ENCODE measurements at places on chromosomes 11 and 22. TPM values are rescaled to one million over a fixed set of nuclear protein-coding genes. Genes with fewer than 3 reads are reported as not detected.

The SLC17A6 gene
- total RNA-seq = 11.8 TPM

GRCh38 chr11:6404342-6405051, 14.2 kb downstream of the SMPD1 start:
- DNase-seq = peak; percentile 57

The OR51B5 gene
- 0.82 TPM for total RNA-seq

DNA sequence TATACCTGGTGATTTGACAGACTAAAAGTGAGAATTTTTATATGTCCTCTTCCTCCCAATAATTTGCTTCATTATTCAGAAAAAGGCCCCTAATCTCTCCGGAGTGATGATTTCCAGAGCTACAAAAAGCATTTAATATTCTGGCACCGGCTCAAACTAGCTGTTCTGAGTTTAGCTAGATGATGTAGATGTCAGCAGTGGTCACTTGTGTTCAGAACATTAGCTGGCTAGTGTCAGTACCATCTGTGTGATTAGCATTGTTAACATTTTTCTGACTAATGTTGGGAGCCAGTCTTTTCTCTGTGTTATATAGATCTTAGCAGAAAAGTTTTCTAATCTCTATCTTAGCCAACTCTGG, 68.7 kb upstream of the RRM1 start:
- DNase-seq = no peak

- no peak for DNase-seq
Observed at GRCh38 chr11:74866557-74866956, 82.3 kb downstream of the XRRA1 start.

- DNase-seq = no peak
Observed at GRCh38 chr11:86101941-86102407, 33.1 kb upstream of the PICALM start.

The THRSP gene
- not detected for total RNA-seq

DNA sequence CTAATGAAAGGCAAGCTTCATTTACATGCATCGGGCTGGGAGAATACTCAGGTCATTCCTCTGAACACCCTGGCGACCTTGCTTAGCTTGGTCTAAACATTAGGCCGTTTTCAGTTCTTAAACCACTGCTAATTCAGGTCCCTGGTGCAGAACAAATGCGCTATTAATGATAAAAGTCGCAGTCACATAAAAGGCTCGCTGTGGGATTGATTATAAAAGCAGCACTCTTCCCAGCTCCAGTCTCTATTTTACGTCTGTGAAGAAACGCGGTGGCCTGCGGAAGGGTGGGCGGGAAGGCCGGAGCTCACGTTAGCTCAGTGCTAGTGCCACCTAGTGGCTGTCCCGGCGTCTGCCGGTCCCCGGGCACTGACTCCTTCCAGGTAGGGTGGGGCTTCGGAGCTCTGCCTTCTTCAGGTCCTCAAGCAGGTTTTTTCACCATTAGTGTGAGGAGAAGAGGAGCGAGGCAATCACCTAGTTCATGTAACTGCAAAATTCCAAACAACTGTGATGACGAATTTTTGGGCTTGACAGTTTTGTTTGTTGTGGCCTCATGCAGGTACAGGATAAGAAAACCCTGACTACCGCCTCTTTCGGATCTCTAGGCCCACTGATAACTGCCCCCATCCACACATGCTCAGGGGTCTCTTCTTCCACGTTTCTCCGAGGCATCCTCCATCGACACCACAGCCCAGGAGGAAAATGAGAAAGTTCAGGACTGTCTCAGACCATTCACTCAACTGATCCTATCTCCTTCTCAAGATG, 66.5 kb upstream of the CLMP start:
- peak; percentile 67 for DNase-seq

- no peak for DNase-seq
Observed at GRCh38 chr11:3886985-3887384, 31.5 kb downstream of the STIM1 start.

The TRIM6 gene
- 0.41 TPM for total RNA-seq

DNA sequence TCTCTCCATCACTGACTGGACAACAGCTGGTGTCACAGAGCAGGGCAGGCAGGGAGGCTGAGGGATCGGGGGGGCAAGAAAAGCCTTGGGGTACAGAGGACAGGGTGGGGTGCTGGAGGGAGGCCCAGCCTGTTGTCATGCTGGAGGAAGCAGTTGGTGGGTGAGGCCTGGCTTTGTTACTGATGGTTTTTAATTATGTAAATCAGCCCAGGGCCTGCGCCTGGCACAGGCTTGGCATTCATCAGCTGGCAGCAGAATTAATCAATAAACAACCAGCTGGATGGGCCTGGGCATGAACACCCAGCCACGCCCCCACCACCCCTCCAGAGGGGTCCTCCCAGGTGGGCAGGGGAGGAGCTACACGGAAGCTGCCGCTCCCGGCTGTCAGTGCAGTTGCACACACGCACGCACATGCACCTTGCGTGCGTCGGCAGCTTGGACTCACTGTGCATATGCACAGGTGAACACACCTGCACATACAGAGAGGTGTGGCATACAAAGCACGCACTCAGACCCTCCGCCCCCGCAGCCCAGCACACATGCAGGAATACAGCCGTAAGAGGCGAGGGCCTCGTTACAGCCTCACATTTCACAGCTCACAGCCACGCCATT, 21.3 kb upstream of the ELFN2 start:
- DNase-seq = no peak

GRCh38 chr11:82465481-82465880, 268.2 kb downstream of the FAM181B start:
- DNase-seq = no peak

GRCh38 chr11:66042227-66042995, 6.5 kb downstream of the GAL3ST3 start:
- peak; percentile 5 for DNase-seq

DNA sequence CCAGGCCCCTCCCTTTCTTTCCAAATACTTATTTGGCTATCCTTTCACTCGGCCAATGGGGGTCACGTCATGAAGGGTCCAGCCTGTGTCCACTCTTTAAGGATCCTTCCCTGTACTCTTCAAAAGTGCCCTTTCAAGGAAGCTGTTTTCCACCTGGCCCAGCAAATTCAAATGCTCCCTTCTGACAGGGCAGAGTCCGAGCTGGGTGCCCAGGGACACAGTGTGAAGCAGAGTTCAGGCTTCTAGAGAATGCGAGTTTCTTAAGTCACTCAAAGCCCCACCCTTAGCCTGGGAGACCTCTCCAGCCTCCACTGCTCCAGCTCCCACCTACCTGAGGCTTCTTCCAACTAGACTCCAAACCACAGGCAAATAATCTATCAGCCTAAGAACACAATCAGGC, 5.5 kb upstream of the APOA1 start:
- DNase-seq = no peak

GRCh38 chr11:69010964-69011623, 2.0 kb downstream of the MRGPRF start:
- DNase-seq = peak; percentile 74

DNA sequence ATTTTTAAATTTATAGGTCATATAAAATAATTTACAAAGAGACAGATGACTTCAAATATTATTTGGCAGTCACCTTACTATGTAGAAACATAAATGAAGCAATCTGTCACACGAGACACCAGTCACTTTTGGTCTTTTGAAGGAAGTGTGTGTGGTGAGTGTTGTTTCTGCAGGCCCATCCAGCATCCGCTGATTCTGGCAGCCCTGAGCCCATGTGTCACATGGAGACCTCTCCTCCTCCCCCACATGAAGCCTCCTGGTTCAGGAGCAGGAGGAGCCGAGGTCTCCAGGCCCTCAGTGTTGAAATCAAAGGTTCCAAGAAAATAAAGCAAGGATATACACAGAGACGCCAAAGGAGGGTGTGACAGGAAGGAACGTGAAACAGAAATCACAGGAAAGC, 60.1 kb downstream of the ARFGAP3 start:
- no peak for DNase-seq

DNA sequence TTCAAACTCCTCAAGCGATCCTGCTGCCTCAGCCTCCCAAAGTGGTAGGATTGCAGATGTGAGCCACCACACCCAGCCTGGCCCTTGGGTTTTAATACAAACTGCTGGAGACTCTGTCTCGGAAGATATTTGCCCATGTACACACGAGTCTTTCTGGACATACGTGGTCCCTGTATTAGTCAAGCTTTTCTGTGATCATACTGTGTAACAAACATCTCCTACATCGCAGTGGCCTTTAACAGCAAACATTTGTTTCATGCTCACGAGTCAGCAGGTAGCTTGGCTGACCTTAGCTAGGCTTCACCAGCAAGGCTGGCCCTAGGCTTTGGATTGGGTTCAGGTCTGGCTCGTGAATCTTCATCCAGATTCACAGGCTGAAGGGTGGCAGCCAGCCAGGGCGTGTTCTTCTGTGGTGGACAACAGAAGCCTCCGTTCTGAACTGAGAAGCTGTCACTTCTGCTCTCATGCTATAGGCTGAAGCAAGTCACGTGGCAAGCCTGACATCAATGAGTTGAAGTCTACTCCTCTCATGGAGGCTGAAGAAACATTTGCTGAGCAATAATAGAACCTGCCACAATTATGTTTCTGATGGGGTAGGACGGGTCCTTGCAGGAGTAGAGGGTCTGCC, 8.8 kb downstream of the KIAA1671 start:
- no peak for DNase-seq

Data from frontal cortex (tissue), 4 donors.